ENCODE measurements at places on chromosomes 3 and 15. TPM values are rescaled to one million over a fixed set of nuclear protein-coding genes. Genes with fewer than 3 reads are reported as not detected.

Gene KLHL40
- 0.60 TPM for total RNA-seq

Gene SLC22A13
- 0.09 TPM for total RNA-seq

Gene ADGRG7
- not detected for total RNA-seq

Gene ALDH1A2
- total RNA-seq, result 6.0 TPM

DNA sequence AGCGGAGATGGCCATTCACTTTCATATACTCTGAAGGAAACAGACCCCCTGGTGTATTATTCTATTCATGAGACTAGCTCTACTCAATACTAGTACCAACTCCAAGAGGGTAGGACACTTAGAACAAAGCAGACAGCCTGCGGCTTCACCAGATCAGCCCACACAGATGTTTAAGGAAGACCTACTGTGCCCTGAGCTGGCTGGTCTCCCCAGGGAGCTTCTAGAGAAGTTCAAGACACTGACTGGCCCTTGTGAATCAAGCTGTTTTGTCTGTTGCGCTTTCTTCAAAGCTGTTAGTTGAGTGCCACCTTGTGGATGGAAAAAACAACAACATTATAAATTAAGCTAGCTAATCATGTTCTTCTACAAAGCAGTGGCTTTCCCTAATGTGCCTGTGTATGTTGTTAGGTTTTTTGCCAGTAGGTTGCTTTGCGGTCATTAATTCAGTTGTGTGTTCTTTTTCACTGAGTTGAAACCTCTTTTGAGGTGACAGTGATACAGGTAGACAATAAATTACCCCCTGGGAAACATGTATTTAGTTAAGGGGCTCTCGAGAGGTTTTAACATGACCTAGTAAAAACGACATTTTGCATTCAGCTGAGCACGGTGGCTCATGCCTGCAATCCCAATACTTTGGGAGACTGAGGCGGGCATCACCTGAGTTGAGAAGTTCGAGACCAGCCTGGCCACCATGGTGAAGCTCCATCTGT lies 64.2 kb upstream of the MYZAP start:
- no peaks in the 10 kb centered on the region for H3K4me1 ChIP-seq
- no peaks in the 10 kb centered on the region for H3K27me3 ChIP-seq
- DNase-seq, result peak; percentile 55
- H3K4me3 ChIP-seq, result no peak overlapping the region

- H3K36me3 ChIP-seq, result no peaks in the 10 kb centered on the region
- H3K27me3 ChIP-seq, result no peaks in the 10 kb centered on the region
- H3K4me3 ChIP-seq, result no peak overlapping the region
These were observed 1131.5 kb downstream of the SI start for GRCh38 chr3:163946785-163947184.

GRCh38 chr3:111936191-111936841 lies 42.5 kb upstream of the ABHD10 start:
- H3K4me1 ChIP-seq, result peaks cover 26% of the 10 kb centered on the region
- DNase-seq, result no peak
- no peak overlapping the region for H3K4me3 ChIP-seq
- H3K36me3 ChIP-seq, result peaks cover 84% of the 10 kb centered on the region

Gene IL16
- 21.6 TPM for total RNA-seq

DNA sequence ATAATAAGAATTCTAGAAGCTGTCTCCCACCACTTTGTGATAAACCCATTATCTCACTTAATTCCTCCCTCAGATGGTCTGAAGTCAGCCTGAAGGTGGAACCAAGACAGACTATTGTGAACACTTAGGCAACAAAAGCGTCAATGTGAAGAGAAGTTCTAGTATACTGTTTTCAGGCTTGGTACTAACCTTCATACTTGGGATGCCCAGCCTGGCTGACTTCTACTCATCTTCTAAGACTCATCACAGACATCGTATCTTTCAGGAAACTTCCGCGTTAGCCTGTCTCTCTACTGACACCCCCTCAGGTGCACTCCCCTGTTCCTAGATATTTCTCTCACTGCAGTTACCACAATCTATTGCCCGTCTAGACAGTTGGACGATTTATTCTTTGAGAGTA lies 201.2 kb downstream of the SATB1 start:
- no peak overlapping the region for H3K4me3 ChIP-seq
- no peak for DNase-seq
- no peaks in the 10 kb centered on the region for H3K27me3 ChIP-seq
- no peak overlapping the region for H3K27ac ChIP-seq

DNA sequence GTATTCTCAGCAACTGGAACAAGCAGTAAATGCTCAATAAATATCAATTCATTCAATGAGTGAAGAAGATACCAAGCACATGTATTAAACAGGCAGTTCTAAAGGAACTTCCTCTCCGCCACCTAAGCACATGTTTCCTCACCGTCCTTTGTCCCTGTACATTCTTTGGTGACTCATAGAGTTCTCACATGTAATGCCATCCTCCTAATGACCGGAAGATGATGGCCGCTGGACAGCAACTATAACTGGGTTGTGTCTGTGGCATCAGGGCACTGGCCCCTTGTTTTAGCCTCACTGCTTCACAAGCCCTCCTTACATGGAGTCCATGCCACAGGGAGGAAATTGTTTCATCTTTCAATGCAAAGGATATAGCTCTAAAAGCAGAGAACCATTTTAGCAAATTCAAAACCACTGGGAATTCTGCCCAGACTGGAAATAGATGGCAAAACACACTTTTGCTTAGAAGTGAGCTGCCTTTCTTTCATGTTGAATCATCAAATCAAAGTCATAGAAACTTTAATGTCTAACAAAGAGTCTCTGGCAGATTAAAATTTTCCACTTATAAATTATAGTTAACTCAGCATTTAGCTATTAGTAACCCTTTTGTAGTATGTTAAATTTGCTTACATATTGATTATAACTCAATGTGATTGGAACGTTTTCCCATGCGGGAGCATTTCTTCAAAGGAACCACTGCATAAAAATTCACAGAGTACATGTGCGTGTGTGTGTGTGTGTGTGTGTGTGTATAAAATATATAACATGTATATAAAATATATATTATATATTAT lies 74.1 kb downstream of the GAP43 start:
- H3K27ac ChIP-seq, result no peak overlapping the region
- no peak overlapping the region for H3K4me3 ChIP-seq
- no peaks in the 10 kb centered on the region for H3K36me3 ChIP-seq
- peaks cover 9% of the 10 kb centered on the region for H3K4me1 ChIP-seq
- no peaks in the 10 kb centered on the region for H3K27me3 ChIP-seq

DNA sequence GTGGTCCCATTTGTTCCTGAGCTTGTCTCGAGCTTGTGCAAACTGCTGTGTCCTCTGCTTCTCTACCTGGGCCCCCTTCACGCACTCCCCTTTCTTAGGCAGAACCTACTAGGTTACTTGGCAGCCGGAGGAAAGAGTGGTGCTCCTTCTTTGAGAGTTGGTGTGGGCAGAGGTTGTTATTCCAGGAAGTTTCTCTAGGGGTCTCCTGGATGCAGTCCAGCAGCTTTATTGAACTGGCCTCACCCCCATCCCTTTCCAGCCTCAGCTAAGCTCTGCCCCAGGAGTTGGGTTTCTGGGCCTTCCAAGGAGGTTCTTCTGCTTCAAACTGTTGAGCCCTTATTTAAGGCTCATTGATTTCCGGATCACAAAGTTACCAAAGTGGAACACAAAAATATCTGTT lies 103.2 kb downstream of the C3orf70 start:
- no peaks in the 10 kb centered on the region for H3K27me3 ChIP-seq
- no peak overlapping the region for H3K27ac ChIP-seq
- no peak for DNase-seq

Gene MUSTN1
- total RNA-seq, result 104 TPM
